Left lung (tissue), 14 donors: ENCODE measurements at places on chromosomes 6 and 20. TPM values are rescaled to one million over a fixed set of nuclear protein-coding genes. Genes with fewer than 3 reads are reported as not detected.

CAGE1 gene
- total RNA-seq, result not detected

C20orf141 gene
- total RNA-seq, result not detected

ELOVL4 gene
- total RNA-seq, result 0.68 TPM

MDC1 gene
- total RNA-seq, result 38.6 TPM

BMP7 gene
- total RNA-seq, result 0.67 TPM

AIF1 gene
- total RNA-seq, result 96.4 TPM

CD109 gene
- total RNA-seq, result 13.8 TPM

OPRM1 gene
- total RNA-seq, result not detected

MMP24 gene
- 24.9 TPM for total RNA-seq

HLA-B gene
- 2,303 TPM for total RNA-seq

MUCL3 gene
- total RNA-seq, result 2.5 TPM

HLA-DRA gene
- 951 TPM for total RNA-seq

PRND gene
- total RNA-seq, result not detected

ADGRG6 gene
- total RNA-seq, result 48.7 TPM

FOXQ1 gene
- total RNA-seq, result 6.4 TPM

ULBP3 gene
- 10.0 TPM for total RNA-seq

GRIK2 gene
- 0.24 TPM for total RNA-seq

HLA-DMA gene
- total RNA-seq, result 128 TPM

HRH3 gene
- total RNA-seq, result not detected

CRISP3 gene
- total RNA-seq, result not detected

CASS4 gene
- total RNA-seq, result 28.1 TPM

SLC22A7 gene
- total RNA-seq, result not detected

EYS gene
- 0.50 TPM for total RNA-seq

TINAG gene
- total RNA-seq, result not detected

SLC22A1 gene
- 2.7 TPM for total RNA-seq

NKX2-4 gene
- total RNA-seq, result not detected

SLC17A3 gene
- 0.18 TPM for total RNA-seq

MCHR2 gene
- total RNA-seq, result not detected

CST2 gene
- total RNA-seq, result 0.39 TPM

TP53TG5 gene
- not detected for total RNA-seq

TCP11 gene
- total RNA-seq, result 0.35 TPM

TMEM200A gene
- total RNA-seq, result 12.6 TPM

LSM2 gene
- 51.5 TPM for total RNA-seq

LPA gene
- total RNA-seq, result not detected

NKAIN4 gene
- total RNA-seq, result not detected

MUC21 gene
- total RNA-seq, result 9.5 TPM

CALHM4 gene
- not detected for total RNA-seq

GHRH gene
- total RNA-seq, result not detected

EYA4 gene
- total RNA-seq, result 2.2 TPM

TXLNB gene
- 0.73 TPM for total RNA-seq

PRL gene
- total RNA-seq, result 0.39 TPM

LY86 gene
- total RNA-seq, result 11.1 TPM

C20orf202 gene
- not detected for total RNA-seq

IL17F gene
- total RNA-seq, result not detected

ISM1 gene
- total RNA-seq, result 0.71 TPM

THEMIS gene
- total RNA-seq, result 0.38 TPM

PHACTR1 gene
- total RNA-seq, result 53.3 TPM

PGBD1 gene
- 4.6 TPM for total RNA-seq

BMP5 gene
- total RNA-seq, result 14.5 TPM

OLIG3 gene
- not detected for total RNA-seq

OSER1 gene
- total RNA-seq, result 22.3 TPM

GMPR gene
- total RNA-seq, result 16.1 TPM

OPN5 gene
- total RNA-seq, result not detected

TDP2 gene
- 49.0 TPM for total RNA-seq

NKX2-2 gene
- total RNA-seq, result not detected

CST5 gene
- 3.3 TPM for total RNA-seq

ILRUN gene
- total RNA-seq, result 82.9 TPM

RBPJL gene
- total RNA-seq, result not detected
